ENCODE measurements at places on chromosomes 5 and 9. TPM values are rescaled to one million over a fixed set of nuclear protein-coding genes. Genes with fewer than 3 reads are reported as not detected.

Gene SLC6A3
- not detected for total RNA-seq

Gene OTP
- not detected for total RNA-seq

Gene FBP1
- not detected for total RNA-seq

Gene PCDHGA7
- 3.5 TPM for total RNA-seq

Gene ADGRD2
- total RNA-seq, result not detected

All from fibroblast of villous mesenchyme (primary cell).